ENCODE measurements at places on chromosomes 11 and 22.

GRCh38 chr22:29819501-29819900 lies 18.6 kb downstream of the ASCC2 start:
- no peak for DNase-seq

- DNase-seq: no peak
These were observed 70.2 kb downstream of the DBX1 start for GRCh38 chr11:20089796-20090653.

DNA sequence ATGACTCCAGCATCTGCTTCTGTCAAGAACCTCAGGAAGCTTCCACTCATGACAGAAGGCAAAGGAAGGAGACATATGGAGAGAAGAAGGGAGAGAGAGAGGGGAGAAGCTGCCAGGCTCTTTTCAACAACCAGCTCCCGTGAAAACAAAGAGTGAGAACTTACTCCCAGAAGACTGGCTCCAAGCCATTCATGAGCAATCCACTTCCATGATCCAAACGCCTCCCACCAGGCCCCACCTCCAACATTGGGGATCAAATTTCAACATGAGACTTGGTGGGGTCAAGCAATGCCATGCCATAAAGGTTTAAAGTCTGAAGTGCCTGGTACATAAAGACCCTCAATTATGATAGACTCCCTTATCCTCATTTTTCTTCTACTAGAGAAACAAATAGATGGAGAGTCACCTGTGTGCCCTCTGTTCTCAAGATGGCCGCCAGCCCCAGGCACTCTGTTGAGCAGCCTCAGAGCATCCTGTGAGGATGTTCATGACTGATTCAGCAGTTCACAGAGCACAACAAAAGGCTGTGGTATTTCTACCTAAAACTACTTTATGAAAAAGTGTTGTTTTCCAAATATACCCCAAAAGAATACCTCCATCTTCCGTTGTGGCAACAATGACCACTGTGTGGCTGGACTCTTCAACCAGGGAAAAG lies 69.0 kb upstream of the CRTAM start:
- DNase-seq: no peak

GRCh38 chr22:41401781-41402648 lies 20.3 kb downstream of the TEF start:
- DNase-seq: no peak

- no peak for DNase-seq
These were observed 1.7 kb downstream of the RASGRP2 start for GRCh38 chr11:64742087-64742888.
